ENCODE measurements at places on chromosomes 6 and 20. TPM values are rescaled to one million over a fixed set of nuclear protein-coding genes. Genes with fewer than 3 reads are reported as not detected.

The ZNF391 gene
- total RNA-seq: 0.25 TPM

The DEFB114 gene
- total RNA-seq: not detected

The SLC22A16 gene
- not detected for total RNA-seq

The RSPO4 gene
- total RNA-seq: not detected

The TUBB2A gene
- total RNA-seq: 77.9 TPM

The PNISR gene
- 30.1 TPM for total RNA-seq

The ADISSP gene
- 158 TPM for total RNA-seq

The PDE10A gene
- 25.5 TPM for total RNA-seq

The PGK2 gene
- not detected for total RNA-seq

The SLC4A11 gene
- 10.2 TPM for total RNA-seq

The DACT2 gene
- 0.15 TPM for total RNA-seq

Measured in A549 treated with GW870086 at 1 μM for 4 hours (cell line).